ENCODE measurements at places on chromosomes 3 and 15.

DNA sequence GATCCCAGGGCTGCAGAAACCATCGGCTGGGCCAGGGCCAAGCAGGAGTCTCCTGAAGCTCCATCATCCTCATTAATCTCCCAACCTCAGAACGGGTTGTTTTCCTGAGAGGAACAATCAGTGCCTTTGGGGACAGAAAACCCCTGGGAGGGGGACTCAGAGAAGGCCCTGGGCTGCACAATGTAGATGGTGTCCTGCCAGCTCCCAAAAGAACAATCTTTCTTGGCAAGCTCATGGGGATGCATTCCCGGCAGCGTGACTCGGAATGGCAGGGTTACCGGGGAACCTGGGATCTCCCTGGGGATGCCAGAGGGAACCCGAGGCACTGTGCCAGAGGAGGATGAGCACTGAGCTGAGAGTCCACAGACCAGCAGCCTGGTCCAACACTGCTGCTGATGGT lies 72.1 kb upstream of the ATP2B2 start:
- DNase-seq, result no peak

- no peak for DNase-seq
Observed at GRCh38 chr3:143484846-143485512, 363.3 kb downstream of the SLC9A9 start.

DNA sequence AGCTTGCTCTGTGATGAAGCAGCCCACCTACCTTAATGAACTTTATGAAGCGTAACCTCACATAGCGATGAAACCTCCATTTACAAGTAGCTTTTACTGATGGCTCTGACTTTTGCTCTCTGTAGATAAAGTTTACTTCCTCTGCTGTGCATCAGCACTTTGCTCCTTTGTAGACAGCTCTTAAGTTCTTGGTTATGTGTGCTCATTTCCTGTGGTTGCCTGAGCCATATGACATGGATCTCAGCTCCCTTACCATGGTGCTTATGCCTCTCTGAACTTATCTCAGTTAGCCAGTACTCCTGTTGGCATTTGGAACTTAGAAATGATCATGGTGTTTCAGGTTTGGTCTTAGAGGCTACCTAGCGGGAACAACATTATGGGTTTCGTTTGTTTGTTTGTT lies 7.8 kb downstream of the MFSD1 start:
- no peak for DNase-seq

GRCh38 chr15:33735637-33736247 lies 232.6 kb upstream of the CHRM5 start:
- peak; percentile 17 for DNase-seq

DNA sequence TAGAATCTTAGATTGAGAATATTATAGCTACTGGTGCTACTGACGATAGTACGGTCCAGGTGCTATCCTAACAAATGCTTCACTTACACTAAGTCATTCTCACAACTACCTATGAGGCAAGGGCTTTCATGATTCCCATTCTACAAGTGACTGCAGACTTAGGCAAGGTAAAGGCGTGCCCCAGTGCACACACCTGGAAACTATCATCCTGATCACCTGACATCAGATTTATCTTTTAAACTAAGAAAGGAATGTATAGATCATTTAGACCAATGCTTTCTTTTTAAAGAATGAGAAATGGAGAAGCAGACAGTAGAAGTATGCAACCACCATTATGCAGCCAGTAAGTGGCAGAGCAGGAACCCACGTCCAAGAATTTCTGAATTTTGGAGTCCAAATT lies 59.2 kb upstream of the LRRN1 start:
- DNase-seq, result no peak

- DNase-seq, result peak; percentile 10
Observed at GRCh38 chr3:173711619-173712018, 314.1 kb downstream of the NLGN1 start.
